Stimulated activated CD4-positive, alpha-beta T cell treated with anti-CD3 and anti-CD28 coated beads, Interleukin-15, amount 100 ng/mL, for 1 hour (primary cell): ENCODE measurements at places on chromosomes 12 and 14.

GRCh38 chr14:22409006-22409405 is 180.0 kb downstream of the DAD1 start:
- no peak for DNase-seq

- DNase-seq, result no peak
Measured at GRCh38 chr14:24092110-24092504, 2.0 kb upstream of the PCK2 start.

DNA sequence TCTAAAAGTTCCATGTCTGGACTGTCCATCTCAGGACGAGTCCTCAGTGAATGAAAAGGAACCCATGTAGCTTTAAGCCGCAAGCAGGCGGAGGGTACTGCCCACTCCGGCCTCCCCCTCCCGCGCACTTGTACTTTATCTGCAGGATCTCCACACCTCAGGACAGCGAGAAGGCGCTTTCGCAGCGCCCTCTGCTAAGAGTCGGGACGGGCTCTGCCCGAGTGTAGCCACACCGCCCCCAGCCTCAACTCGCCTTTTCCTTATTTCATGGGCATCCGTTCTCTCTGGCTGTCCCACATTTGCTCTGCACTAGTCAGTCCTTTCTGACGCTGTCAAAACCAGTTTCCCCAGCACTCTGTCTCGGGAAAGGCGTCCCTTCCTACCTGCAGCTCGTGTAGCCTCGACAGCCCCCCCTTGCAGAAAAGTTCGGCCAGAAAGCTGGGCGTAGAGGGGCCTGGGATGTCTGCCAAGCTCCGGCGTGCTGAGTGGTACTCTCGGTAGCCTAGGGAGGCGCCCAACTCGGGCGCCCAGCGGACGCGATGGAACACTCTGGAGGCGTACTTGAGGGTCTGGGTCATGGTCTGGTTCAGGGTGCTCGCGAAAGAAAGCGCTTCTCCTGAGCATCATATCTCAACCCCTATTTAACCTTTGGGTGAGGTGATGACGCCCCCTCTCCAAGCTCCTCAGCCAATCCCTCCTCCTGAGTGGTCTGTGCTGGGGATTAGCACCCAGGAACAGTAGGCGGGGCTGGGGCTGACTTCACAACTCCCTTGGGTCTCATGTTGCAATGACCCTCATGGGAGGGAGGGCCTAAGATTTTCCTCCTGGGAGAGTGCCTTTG is at the start of gene CYP27B1:
CYP27B1 (minus strand) TSS at position 615 of the 841 bp plus-strand sequence; CDS start at position 578, 37 bp downstream.
- no peak for DNase-seq

- no peak for DNase-seq
Measured at GRCh38 chr14:90281261-90281660, 24.9 kb downstream of the PSMC1 start.

DNA sequence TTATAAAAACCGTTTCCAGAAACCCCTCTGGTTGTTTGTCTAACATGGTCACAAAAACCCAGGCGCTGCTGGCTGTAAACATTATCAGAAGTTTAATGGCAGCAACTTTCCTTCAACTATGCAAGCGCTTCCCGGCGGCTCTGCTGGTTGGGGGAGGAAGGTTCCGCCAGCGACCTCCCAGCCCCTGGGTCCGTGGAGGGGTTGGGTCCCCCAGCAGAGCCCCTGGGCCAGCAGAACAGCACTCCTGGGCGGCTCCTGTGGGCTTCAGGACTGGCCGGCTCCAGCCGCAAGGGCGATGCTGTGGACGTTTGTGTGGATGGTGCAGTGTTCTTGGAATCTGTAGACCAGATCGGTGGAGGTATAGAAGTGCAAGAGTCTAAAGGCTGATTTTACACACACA is 26.0 kb downstream of the LRCOL1 start:
- DNase-seq, result no peak

GRCh38 chr12:114480337-114481199 is 74.6 kb upstream of the TBX5 start:
- DNase-seq, result no peak

DNA sequence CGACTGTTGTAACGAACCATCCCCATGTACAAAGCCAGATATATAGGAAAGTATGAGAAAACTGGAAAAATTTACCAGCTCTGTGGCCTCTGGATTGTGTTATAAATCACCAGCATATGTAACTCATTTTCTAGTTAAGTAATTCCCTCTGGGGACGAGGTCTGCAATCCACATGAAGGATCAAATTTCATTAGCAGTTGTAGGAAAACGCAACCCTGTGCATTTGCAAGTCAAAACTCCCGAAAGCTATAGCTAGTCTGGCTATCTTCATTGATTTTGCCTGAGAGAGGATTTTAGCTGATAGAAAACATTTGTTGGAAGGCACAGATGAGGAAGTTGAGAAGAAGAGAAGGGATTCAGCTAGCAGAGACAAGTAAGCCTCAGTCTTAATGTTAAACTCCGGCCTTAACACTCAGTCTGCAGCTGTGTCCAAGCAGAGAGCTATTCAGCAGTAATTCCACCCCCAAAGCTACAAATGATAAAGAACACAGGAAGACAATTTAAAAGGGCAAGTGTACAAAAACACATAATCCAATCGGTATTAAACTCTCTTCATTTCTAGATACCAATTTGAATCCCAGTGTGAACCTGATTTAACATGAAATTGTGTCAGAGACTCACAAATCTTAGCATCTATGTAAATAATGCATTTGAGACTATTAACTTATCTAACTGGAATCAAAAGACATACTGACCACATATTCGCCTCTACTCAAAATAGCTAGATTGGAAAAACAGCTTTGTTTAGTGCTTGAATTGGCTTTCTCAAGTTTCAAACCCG is 54.2 kb upstream of the CERS5 start:
- DNase-seq, result no peak

GRCh38 chr14:28719130-28719529 is 47.5 kb upstream of the FOXG1 start:
- no peak for DNase-seq

DNA sequence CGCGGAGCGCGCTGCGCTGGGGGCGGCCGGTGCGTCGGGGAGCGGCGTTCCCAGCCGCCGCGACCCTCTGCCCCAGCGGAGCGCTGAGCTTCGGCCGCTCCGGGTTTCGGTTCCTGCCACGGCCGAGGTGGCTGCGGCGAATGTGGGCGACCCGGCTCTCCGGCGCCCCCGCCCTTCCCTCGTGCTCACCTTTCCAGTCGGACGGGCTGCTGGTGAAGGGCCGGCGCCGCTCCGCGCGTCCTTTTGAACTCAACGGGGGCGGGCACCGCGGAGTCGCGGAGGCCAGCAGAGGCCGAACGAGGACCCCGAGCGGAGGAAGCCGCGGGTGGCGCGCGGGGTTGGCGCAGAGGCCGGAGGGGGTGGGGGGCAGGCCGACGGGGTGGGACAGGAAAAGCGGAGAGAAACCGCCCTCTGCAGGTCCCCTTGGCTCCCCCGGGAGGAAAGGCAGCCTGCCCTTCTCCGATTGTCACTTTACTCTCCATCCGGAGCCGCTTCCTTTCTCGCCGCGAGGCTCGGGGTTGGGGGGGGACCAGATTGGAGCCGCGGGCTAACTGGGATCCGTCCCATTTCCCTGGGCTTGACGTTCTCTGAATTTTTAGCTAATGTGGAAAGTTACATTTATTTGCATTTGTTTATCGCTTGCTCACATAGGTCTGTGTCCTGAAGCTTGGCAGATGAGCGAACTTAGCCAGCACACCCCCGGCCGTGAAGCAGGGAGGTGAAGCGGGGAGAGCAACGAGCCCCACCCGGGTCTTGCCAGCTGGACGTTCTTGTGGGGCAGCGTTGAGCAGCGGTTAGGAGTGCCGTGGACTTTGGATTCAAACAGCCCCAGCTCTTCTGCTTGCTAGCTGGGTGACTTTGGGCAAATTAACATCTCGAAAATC is at the start of gene SMAGP:
SMAGP (minus strand) TSS at position 349 of the 884 bp plus-strand sequence. CDS start 1,137 bp downstream, outside the sequence.
- peak; percentile 16 for DNase-seq
